ENCODE measurements at places on chromosomes 1 and 21.
A peak's percentile ranks its signal among the peaks of the same experiment; 100 is the strongest.

DNA sequence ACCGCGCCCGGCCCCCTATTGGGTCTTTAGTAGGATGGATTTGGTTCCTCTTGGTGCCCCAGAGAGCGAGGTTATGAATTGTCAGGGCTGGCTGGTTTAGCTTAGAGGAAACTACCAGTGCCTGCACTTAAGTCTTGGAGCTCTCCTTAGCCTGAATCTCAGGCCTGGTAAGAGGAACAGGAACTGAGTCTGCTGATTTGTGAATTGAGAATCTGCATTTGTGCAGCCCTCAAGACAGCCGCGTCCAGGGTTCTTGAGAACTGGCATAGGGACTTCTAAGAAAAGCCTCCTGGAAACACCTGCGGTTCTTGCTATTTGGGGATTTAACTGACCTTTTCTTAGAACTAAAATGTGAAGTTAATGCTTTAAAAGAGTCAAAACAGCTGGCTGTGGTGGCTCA is 1.7 kb downstream of the NECAP2 start:
- DNase-seq: no peak
- no peak overlapping the region for H3K27ac ChIP-seq
- H3K36me3 ChIP-seq: peaks cover 8% of the 10 kb centered on the region
- H3K27me3 ChIP-seq: no peaks in the 10 kb centered on the region
- peaks cover 8% of the 10 kb centered on the region for H3K4me1 ChIP-seq
- H3K4me3 ChIP-seq: no peak overlapping the region

- no peak overlapping the region for H3K27ac ChIP-seq
- no peak overlapping the region for H3K4me3 ChIP-seq
- no peaks in the 10 kb centered on the region for H3K36me3 ChIP-seq
- no peak for DNase-seq
- no peaks in the 10 kb centered on the region for H3K27me3 ChIP-seq
Measured at GRCh38 chr1:5599541-5599940, 392.7 kb downstream of the NPHP4 start.

DNA sequence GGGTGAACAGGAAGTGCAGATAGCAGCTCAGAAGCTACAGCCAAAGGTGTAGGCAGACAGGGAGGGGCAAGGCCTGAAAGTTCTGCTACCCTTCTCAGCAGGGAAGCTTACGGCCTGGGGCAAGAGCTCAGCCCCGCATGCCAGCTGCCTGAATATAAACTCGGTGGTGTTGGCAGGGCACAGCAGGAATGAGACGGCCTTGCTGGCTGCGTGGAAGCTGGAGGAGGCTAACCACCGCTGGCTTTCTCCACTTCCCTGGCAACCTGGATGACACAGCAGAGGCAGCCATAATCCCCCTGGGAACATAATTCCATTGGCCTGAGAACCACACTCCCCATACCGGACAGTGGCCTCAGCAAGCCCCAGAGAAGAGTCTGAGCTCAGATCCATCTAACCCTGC is 81.9 kb upstream of the PRRC2C start:
- H3K27ac ChIP-seq: no peak overlapping the region
- no peak overlapping the region for H3K4me3 ChIP-seq
- no peaks in the 10 kb centered on the region for H3K4me1 ChIP-seq
- H3K27me3 ChIP-seq: no peaks in the 10 kb centered on the region
- DNase-seq: peak; percentile 5

GRCh38 chr1:25568834-25569596 is 25.6 kb downstream of the LDLRAP1 start:
- DNase-seq: peak; percentile 89
- H3K27me3 ChIP-seq: no peaks in the 10 kb centered on the region
- peak overlapping the region; percentile 83 for H3K27ac ChIP-seq
- H3K4me1 ChIP-seq: peaks cover 33% of the 10 kb centered on the region
- peaks cover 1% of the 10 kb centered on the region for H3K36me3 ChIP-seq
- H3K4me3 ChIP-seq: no peak overlapping the region

DNA sequence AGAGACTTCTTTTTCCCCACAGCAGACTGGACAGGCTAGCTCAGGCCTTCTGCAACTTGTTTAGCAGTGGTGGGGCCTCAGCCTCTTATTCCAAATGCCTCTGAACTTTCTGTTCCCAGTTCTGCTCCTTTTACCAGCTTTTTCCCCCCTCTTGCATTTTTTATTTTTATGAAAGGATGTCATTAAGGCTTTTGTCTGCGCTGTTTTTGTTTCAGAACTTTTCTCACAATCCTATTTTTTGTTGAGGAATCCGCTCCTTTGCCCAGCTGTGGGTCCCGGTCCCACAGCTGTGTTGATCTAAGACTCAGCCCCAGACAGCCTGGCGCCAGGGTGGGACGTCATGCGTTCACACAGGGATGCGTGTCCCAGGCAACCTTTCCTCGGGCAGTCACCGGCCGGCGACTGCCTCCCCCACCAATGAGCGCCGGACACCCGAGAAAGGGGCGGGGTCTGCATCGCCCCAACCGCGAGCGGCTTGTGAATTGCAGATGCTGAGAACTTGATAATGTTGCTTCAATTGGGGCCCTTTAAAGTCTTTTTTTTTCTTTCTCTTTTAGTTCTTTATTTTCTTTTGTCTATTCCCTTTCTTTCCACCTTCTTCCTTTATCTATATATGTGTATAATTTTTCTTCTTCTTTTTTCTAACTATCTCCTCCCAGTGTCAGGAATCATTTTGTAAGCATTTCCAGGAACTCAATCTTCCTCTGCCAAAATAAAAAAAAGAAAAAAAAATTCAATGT is 3.0 kb upstream of the ID3 start:
- peak overlapping the region; percentile 10 for H3K4me3 ChIP-seq
- no peaks in the 10 kb centered on the region for H3K36me3 ChIP-seq
- no peaks in the 10 kb centered on the region for H3K27me3 ChIP-seq
- peak overlapping the region; percentile 98 for H3K27ac ChIP-seq
- peaks cover 23% of the 10 kb centered on the region for H3K4me1 ChIP-seq
- peak; percentile 99 for DNase-seq

DNA sequence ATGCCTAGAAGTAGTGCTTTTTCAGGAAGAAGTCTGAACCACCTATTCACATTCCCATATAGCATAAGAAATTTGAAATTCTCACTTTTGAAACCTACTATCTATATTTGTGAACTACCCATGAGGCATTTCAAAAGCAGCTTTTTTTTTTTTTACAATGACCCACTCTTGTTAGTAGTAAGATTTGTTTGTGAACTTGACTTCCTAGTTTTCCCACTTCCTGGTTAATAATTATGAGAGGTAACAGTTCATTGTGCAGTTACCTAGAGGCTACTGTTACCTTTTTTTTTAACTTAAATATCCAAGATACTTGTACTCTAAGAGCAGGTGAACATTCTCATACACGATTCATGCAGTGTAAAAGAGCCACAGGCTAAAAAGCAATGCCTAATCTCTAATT is 371.7 kb upstream of the ADGRL2 start:
- H3K27me3 ChIP-seq: no peaks in the 10 kb centered on the region
- H3K36me3 ChIP-seq: no peaks in the 10 kb centered on the region
- no peak overlapping the region for H3K27ac ChIP-seq

- no peaks in the 10 kb centered on the region for H3K27me3 ChIP-seq
- no peaks in the 10 kb centered on the region for H3K36me3 ChIP-seq
- H3K27ac ChIP-seq: no peak overlapping the region
- DNase-seq: peak; percentile 29
- H3K4me3 ChIP-seq: no peak overlapping the region
Measured at GRCh38 chr21:14995695-14996490, 68.9 kb downstream of the NRIP1 start.

DNA sequence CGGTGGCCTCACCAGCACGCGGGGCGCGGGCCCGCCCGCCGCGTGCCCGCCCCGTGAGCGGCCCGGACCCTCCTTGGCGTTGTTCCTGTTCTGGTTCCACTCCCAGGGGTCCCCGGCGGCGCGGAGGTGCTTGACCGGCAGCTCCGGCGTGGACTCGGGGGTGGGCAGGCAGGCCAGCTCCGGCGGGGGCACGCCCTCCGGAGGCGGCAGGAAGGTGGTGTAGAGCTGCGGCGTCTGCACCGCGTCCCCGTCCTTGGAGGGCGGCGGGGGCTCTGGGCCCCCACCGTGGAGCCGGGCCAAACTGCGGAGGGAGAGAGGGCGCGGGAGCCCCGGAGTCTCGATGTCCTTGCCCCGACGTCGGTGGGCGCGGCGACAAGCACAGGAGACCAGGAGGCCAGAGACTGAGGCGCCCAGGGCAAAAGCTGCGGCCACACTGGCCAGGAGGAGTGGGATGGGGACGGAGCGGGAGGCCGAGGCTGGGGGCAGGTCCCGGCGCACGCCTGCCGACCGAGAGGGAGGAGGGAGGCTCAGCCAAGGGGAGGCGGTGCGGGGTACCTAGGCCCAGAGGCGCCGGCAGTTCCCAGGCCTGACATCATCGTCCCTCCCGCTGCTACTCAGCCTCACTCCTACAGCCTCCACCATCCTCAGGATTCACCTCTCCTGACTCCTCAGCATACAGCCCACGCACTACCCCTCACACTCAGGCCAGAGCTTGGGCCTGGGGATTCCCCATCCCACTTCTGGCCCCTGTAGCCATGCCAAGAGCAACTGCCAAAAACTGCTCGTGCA is 13.2 kb downstream of the SEMA6C start:
- H3K36me3 ChIP-seq: no peaks in the 10 kb centered on the region
- H3K4me3 ChIP-seq: no peak overlapping the region
- no peak for DNase-seq
- H3K27me3 ChIP-seq: no peaks in the 10 kb centered on the region
- H3K4me1 ChIP-seq: peaks cover 6% of the 10 kb centered on the region
- H3K27ac ChIP-seq: no peak overlapping the region

DNA sequence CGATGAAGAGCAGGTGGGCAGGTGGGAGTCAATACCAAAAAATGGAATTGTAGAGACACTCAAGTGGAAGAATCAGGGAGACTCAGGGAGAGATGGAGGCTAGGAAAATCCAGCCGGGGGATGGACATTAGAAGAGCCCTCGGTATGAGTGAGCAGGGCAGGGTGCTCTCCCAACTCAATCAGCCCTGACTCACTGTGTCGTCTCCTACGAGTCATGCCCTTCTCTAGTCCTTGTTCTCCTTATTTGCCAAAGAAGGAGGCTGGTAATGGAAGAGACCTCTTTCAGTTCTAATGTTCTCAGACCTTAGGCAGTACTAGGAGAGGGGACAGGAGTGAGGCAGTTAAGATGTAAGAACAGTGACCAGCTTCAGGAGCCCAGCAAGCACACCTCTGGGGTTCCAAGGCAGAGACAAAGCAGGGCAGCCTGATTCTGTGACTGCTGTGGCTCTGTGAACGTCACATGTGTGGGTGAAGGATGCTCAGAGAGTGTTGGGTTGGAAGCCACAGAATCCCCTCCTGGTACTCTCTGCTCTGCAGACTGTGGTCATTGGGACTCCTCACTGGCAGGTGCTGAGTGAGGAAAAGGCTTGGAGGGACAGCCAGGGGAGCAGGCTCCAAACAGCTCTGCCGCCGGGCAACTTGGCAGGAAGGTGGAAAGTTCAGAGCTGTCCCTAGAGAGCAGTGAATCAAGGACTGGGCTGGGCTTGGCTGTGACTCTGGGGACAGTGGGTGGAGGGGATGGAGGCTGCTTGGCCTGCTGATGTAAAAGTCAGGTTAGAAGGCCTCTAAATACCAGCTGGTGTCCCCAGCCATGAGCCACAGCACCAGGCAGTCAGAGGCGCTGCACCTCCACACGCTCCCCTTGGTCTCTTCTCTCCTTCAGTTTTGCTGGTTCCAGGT is 11.1 kb upstream of the GJA5 start:
- no peaks in the 10 kb centered on the region for H3K4me1 ChIP-seq
- H3K36me3 ChIP-seq: no peaks in the 10 kb centered on the region
- DNase-seq: no peak
- no peaks in the 10 kb centered on the region for H3K27me3 ChIP-seq
- H3K27ac ChIP-seq: no peak overlapping the region

- H3K4me3 ChIP-seq: peak within 1 kb of the TSS; percentile 62
- H3K36me3 ChIP-seq: no peaks in the 10 kb centered on the region
- H3K4me1 ChIP-seq: peaks cover 13% of the 10 kb centered on the region
- H3K27me3 ChIP-seq: no peaks in the 10 kb centered on the region
- H3K27ac ChIP-seq: no peak within 1 kb of the TSS
- DNase-seq: peak; percentile 44
Measured at GRCh38 chr1:53061859-53062707, at the start of gene PODN. PODN (plus strand) TSS chr1:53062213; CDS start chr1:53069856, 7,643 bp downstream.

DNA sequence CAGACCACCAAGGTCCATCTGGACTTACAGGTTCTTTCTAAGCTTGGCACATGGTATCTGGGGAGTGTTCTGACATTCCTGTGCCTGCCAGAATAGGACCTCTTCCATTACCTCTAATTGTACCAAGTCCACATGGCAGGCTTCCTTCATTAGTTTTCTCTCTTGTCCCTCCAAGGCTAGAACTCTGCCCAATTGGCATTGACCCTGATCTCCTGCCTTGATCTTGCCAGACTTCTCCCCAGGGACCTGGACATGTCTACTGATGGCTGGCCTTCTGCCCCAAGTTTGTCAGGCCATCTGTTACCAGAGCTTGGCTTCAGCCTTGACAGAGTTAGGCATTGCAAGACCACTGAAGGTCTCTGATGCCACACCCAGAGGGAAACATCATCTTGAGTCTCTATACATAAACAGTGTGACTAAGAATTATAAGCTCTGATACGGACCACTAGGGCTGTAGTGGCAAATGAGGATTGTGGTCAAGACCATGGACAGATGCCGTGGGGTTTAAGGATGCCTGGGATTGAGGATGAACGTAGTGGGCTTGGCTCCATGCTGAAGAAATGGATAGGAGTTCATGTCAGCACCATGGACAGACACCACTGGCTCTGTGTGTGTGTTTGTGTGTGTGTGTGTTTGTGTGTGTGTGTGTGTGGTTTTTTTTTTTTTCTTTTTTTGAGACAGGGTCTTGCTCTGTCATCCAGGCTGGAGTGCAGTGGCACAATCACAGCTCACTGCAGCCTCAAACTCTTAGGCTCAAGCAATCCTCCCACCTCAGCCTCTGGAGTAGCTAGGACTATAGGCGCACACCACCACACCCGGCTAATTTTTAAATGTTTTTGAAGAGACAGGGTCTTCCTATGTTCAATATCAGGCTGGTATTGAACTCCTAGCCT is 19.5 kb upstream of the PSMB2 start:
- H3K27ac ChIP-seq: no peak overlapping the region
- peak; percentile 68 for DNase-seq
- H3K36me3 ChIP-seq: no peaks in the 10 kb centered on the region
- H3K27me3 ChIP-seq: no peaks in the 10 kb centered on the region
- H3K4me3 ChIP-seq: no peak overlapping the region

DNA sequence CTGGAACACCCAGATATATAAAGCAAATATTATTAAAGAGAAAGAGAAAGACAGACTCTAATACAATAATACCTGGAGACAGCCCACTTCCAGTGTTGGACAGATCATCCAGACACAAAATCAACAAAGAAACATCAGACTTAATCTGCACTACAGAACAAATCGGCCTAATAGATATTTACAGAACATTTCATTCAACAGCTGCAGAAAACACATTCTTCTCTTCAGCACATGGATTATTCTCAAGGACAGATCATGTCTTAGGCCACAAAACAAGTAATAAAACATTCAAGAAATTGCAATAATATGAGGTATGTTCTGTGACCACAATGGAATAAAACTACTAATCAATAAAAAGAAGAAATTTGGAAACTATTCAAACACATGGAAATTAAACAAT is 398.3 kb upstream of the DUSP10 start:
- no peak overlapping the region for H3K4me3 ChIP-seq
- H3K27me3 ChIP-seq: no peaks in the 10 kb centered on the region
- DNase-seq: no peak
- no peaks in the 10 kb centered on the region for H3K36me3 ChIP-seq
- H3K4me1 ChIP-seq: no peaks in the 10 kb centered on the region

- H3K27me3 ChIP-seq: no peaks in the 10 kb centered on the region
- no peak overlapping the region for H3K4me3 ChIP-seq
- H3K4me1 ChIP-seq: no peaks in the 10 kb centered on the region
- H3K36me3 ChIP-seq: no peaks in the 10 kb centered on the region
- DNase-seq: no peak
- H3K27ac ChIP-seq: no peak overlapping the region
Measured at GRCh38 chr1:104868794-104869193, 1119.1 kb downstream of the AMY1C start.
